ENCODE measurements at places on chromosomes 5 and 9. TPM values are rescaled to one million over a fixed set of nuclear protein-coding genes. Genes with fewer than 3 reads are reported as not detected.

DNA sequence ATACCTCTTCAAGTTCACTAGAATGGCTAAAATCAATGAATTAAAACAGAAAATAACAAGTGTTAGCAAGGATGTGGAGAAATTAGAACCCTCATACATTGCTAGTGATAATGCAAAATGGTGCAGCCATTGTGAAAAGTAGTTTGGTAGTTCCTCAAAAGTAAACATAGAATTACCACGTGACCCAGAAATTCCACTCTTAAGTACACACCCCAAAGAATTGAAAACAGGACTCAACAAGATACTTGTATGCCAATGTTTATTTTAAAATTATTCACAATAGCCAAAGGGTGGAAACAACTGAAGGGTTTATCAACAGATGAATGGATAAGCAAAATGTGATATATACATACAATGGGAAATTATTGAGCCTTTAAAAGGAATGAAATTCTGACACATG, 70.3 kb downstream of the BARX1 start:
- DNase-seq: no peak

DNA sequence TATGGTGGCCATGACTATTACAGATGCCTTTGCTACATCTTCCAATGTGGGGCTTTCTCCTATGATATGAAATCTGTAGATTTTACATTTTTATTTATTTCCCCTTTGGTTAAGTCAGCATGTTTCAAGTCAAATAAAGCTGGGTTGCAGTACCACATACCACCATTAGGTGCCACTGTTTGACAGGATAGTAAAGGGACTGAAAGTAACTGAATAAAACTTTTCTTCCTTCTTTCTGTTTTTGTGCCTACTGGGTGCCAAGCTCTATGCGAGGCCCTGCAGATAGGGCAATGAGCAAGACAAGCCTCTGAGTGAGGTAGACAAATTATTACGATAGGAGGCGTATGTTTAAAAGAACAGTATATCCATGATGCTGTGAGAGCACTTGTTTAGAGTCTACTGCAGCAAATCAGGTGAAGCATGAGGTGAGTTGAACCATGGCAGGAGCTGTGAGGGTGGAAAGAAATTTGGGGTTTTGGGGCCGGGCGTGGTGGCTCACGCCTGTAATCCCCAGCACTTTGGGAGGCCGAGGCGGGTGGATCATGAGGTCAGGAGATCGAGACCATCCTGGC, 64.8 kb downstream of the GDNF start:
- no peak for DNase-seq

FOXD4L6 gene
- not detected for polyA plus RNA-seq

DNA sequence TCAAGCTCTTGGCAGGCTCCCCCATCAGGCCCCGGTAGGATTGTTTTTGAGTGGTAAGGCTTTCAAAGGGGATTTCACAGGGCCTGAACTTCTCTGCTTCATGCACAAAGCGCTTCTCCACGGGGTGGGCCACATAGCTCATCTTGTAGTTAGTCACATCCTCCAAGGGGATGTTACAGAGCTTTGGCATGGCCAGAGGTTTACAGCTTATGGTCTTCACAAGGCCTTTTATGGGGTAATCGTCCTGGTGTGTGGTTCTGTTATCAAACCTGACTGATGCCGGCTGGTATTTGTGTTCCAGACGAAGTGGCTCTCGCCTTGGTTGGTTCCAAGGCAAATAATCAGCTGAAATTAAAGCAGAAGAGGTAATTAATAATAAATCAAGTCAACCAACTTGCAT, 104.3 kb downstream of the SAXO1 start:
- no peak for DNase-seq

GRCh38 chr5:151448038-151448985, 909 bp downstream of the SLC36A1 start:
- no peak for DNase-seq

GRCh38 chr5:97297704-97298091, 114.7 kb upstream of the RIOK2 start:
- no peak for DNase-seq

DNA sequence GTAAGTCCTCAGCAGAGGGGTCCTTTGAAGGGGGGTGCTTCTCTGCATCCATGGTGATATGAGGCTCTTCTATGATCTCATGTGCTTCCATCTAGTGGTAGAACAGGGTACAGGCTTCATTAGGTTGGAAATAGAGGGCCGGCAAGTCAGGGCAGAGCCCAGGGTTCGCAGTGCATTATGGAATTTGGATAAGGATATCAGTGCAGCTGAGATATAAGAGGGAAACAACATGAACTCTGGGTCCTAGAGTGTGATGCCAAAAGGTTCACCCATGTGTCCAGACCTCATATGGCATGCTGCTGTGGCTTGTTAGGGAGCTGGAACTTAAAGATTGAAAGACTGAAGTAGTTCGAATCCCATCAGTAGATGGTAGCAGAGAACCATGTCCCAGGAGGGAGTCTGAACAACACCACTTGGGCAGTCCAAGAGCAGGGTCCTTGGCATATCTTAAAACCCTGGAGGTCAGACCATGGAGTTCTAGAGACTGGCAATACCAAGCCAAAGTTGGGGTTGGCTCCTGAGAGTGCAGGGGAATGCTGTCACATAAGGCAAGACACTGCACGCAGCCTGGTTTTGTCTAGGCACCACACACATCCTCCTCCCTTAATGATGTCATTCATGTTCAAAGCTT, 2.3 kb downstream of the FAM221B start:
- DNase-seq: no peak

DNA sequence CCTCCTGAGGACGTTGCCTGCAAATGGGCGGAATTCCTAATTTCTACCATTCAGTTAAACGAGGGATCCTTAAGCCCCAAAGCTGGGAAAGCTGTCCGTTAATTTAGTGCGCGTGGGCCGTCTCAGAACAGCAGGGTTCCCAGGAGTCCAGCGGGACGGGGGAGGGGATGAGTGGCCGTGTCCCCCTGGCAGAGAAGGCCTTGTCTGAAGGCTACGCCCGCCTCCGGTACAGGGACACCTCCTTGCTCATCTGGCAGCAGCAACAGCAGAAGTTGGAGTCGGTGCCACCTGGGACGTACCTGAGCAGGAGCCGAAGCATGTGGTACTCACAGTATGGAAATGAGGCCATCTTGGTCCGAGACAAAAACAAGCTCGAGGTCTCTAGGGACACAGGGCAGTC, 1.3 kb downstream of the BRD3OS start:
- no peak for DNase-seq
